ENCODE measurements at places on chromosomes 7 and 10.
A peak's percentile ranks its signal among the peaks of the same experiment; 100 is the strongest.

DNA sequence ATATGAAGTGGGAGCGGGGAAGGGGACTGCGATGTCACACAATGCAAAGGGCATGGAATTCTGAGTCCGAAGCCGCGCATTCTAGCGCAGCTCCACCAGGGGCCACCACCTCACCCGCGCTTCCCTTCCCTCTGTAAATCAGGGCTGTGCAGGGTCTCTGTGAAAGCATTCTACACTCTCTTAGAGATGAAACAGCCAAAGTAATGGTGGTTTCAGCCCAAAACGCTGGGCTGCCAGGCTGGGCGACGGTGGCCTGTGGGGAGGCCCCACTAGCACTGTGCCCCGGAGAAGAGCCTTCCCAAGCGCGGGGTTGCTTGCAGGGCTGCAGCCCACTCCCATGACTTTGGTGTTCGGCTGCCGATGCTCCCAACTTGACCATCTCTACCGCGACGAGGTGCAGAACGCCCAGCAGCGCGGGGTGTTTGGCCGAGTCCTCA lies 11.4 kb downstream of the ATG9B start:
- DNase-seq, result peak; percentile 23

DNA sequence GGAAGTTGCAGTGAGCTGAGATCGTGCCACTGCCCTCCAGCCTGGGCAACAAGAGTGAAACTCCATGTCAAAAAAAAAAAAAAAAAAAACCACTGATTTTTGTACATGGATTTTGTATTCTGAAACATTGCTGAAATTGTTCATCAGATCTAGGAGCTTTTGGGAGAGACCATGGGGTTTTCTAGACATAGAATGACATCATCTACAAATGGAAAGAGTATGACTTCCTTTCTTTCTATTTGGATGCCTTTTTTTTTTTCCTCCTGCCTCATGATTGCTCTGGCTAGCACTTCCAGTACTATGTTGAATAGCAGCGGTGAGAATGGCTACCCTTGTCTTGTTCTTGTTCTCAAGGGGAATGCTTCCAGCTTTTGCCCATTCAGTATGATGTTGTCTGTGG lies 89.1 kb downstream of the ANLN start:
- DNase-seq, result no peak

- no peak for DNase-seq
Measured at GRCh38 chr10:129912166-129912917, 51.7 kb downstream of the EBF3 start.

- DNase-seq, result no peak
Measured at GRCh38 chr7:28180364-28181147, at the start of gene JAZF1. TSS of gene JAZF1 (minus strand) at chr7:28180795.

DNA sequence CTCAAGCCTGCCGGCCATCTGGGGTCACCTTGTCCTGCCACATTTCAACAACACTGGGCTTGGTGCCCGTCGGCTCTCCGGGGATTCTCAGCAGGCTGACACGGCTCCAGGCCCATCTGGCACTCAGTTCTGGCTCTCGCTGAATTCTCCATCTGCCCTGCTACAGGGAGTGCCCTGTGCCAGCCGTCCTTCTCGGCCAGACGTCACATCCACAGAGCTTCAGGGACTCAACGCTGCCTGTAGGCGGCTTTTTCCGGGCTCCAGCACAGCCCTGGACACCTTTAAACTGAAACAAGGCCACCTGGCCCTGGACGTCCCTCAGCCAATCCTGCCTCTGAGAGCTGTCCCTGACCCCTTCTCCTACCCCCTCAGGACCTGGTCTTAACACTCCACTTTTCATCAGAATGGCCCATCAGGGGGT lies 43.0 kb downstream of the TMEM130 start:
- DNase-seq, result no peak

DNA sequence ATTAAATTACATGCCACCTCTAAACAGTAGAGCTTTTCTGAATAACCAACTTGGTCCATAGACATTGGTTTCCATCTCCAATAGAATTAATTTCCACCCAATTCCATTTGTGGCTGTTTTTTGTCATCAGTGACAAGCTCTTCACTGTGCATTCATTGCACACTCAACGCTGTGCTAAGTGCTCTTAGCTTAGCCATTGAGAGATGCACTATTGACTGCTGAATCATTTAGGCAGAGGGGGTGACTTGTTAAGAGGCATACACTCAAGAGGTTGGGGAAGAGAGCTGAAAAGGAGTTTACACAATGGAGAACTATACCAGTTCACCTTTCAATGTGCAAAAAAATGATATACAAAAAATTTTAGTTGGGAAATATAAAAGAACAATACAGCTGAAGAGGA lies 31.9 kb upstream of the CBLL1 start:
- DNase-seq, result no peak

- DNase-seq, result peak; percentile 56
Measured at GRCh38 chr10:75211007-75211691, 553 bp downstream of the VDAC2 start.

DNA sequence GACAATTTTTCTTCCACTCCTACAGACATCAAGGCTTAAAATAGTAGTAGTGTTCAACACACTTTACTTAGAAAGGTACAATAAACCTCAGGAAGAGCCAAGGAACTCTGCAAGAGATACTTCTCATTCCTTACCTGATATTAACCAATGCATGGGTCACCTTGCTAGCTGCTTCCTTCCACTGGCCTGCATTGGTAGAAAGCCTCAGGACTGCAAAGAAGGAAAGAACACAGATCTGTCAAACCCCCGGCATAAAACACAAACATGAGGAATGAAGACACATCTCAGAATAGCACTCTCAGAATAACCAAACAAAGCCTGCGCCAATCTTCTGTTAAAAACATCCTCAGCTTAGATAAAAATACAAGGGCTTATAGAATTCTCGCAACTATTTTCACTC lies 96.1 kb upstream of the KCNIP2 start:
- no peak for DNase-seq

GRCh38 chr7:34728156-34728555 lies 70.1 kb downstream of the NPSR1 start:
- DNase-seq, result no peak

DNA sequence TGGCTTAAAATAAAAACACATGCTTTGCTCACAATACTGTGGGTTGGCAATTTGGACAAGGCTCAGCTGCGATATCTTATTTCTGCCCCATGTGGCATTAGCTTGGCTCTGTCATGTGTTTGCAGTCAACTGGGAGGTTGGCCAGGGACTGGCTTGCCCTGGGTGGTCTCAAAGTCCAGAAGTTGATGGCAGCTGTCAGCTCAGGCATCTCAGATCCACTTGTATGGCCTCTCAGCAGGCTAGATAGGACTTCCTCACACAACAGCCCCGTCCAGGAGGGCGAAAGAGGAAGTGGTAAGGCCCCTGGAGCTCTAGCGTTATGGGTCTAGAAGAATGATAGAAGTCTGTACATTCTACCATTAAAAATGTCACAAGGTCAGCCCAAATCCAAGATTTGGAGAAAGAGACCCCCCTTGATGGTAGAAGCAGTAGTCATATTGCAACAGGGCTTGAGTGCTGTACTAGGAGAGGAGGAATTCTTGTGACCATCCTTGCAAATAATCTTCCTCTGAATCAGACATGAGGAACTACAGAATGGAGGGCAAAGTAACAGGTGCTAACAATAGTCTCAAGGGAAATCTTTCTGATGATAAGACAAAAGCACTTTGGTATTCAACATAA lies 166.2 kb downstream of the FAM107B start:
- peak; percentile 98 for DNase-seq

DNA sequence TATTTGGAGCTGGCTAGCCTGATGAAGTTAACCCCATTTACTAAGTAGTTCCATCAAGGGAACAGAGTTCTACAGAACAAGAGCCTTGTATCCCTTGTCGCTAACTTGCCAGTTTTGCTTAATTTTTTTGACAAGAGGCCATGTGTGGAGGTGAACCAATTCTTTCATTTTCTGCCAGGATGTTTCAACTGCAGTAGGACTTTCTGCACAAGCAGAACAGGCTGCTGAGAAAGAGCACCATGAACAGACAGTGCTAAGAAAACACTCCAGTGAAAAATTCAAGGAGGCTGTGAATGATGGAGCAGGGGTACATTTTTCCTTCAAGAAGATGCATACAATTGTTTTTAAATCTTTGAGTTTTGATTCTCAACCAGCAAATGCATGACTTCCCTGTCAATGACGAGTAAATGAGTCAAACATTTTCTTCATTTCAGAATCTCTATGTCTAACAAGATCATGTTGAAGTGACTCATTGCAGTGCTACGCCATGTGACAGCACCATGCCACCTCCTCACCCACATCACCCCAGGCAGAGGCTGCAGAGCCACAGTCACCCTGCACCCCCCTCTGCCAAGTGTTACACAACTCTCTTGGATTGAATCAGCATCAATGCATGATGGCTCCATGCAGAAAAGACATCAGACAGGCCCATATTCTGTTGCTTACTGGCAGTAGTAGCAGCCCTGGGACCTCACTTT lies 193.1 kb downstream of the COBL start:
- no peak for DNase-seq

GRCh38 chr7:52091101-52091500 lies 774.5 kb upstream of the COBL start:
- DNase-seq, result no peak

GRCh38 chr10:98098247-98098646 lies 36.2 kb upstream of the R3HCC1L start:
- DNase-seq, result no peak

- no peak for DNase-seq
Measured at GRCh38 chr7:120603366-120603765, 254.6 kb downstream of the TSPAN12 start.

DNA sequence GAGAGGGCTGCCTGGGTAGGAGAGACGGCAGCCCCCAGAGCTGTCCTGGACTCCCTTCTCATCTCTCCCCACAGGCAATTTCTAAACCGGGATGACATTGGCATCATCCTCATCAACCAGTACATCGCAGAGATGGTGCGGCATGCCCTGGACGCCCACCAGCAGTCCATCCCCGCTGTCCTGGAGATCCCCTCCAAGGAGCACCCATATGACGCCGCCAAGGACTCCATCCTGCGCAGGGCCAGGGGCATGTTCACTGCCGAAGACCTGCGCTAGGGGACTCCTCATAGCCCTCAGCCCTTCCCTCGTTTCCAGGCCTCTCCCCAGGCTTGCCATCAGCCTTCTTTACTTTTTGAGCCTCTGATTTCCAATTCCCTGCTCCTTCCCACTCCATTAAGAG lies 2.6 kb downstream of the ATP6V1F start:
- DNase-seq, result no peak

DNA sequence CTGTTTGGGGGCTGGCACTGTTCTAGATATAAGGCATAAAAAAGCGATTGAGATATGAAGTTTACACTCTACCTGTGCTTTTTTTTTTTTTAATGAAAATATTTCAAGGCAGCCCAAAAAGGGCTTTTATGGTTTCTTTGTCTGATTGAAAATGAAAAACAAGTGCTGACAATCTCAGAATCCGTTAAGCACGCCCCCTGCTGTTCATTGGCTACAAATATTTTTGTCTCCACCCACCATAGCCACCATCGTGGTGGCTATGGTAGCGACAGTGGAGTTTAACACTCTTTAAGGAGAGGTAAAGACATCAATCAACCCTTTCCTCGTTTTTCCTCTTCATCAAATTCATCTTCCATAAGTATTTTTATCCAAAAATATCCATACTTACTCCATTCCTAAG lies 94.2 kb downstream of the CD36 start:
- no peak for DNase-seq

DNA sequence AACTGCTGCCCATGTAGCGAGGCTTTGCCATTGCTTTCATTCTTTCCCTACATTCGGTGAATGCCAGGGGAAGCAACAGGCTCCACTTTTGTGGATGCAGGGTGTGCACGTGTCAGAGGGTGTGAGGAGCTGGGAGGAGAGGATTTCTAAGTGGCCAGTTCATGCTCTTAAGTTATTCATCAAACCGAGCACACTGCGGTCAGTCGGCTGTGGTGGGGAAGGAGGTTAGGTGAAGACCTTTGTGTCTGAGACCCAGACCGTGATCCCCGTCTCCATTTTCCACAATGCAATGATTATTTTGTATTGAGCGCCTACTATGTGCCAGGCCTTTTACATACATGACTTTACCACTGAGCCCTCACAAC lies 438.6 kb upstream of the GALNT17 start:
- DNase-seq, result no peak

DNA sequence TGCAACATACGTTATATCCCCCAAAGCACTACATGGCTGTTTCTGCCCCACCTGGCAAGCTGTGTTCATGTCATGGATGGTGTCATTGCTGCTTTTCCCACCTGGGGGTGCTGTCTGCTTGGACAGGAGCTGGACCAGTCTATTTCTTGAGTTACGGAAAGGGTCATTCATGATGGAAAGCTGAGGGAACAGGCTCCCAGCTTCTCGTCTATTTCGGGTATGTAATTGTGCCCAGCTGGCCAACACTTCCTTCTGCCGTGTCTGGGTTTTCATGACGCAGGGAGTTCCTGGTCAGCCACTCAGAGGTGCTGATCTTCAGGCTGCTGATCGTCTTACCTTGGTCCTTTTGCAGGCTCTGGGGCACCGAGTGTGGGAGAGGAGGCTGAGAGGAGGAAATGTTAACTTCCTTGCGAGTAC lies 8.6 kb downstream of the BTBD16 start:
- no peak for DNase-seq

DNA sequence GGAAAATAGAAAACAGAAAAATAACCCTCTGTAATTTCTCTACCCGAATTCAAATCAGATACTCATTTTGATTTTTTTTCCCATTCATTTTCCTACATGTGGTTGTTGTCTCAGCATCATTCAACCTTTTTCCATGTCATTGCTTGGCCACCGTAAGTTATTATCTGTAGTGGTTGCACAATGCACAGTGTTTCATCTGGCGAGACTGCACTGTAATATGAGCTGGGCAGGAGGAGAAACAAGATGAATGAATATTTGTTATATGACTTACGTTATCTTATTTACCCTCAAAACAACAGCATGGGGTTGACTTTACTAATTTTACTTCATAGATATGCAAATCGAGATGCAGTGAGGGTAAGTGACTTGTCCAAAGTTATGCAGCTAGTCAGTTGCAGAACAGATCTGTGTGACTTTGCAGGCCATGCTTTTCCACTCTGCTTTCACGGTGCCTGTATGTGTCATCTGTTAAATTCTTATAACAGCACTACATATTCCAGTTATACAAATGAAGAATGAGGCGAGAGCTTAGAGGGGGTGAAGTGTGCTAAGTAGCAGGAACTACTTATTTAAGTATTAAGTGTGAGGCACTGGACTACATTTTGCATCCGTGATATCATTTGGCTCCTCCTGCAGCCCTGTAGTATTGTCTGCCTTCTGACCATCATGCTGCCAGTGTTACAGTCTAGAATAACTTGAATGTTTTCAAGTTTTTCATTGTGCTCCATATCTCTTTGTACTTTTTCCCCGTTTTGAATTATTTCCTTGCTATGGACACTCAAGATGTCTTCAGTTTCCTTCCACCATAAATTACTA lies 56.7 kb downstream of the ZMYND11 start:
- no peak for DNase-seq

- DNase-seq, result no peak
Measured at GRCh38 chr7:80429181-80429580, 82.7 kb downstream of the GNAT3 start.
